ENCODE measurements at places on chromosomes 12 and 14.
A peak's percentile ranks its signal among the peaks of the same experiment; 100 is the strongest.

DNA sequence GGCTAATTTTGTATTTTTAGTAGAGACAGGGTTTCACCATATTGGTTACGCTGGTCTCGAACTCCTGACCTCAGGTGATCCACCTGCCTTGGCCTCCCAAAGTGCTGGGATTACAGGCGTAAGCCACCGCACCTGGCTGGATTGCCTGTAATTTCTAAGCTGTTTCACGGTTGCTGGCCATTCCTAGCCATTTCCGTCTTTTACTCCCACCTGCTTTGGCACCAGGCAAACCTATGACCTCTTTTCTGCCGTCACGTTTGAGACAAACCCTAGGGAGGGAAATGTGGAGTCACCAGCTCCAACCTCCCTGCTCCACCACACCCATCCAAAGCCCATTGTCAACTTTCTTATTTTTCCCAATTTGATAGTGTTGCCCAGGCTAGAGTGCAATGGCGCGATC, 1.2 kb downstream of the GPR132 start:
- DNase-seq, result no peak

- DNase-seq, result no peak
These were observed 43.0 kb downstream of the EEA1 start for GRCh38 chr12:92886131-92886530.

DNA sequence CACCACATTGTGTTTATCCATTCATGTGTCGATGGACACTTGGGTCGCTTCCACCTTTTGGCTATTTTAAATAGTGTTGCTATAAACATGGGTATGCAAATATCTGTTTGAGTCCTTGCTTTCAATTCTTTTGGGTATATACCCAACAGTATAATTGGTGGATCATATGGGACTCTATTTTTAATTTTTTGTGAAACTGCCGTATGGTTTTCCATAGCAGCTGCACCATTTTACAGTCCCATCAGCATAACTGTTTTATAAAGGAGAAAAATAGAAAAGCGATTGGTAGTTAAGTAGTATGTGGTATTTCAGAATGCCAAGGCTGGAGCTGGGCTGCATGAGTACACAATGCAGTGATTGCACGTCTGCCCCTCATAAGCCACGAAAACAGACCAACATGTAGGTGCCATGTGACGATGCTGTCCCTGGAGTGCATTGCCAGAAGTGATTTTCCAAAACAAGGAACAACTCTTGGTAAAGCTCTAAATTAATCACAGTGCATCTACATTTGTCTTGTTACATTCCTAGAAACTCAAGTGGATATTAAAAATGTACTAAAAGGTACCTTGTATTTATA, 83.5 kb downstream of the C12orf75 start:
- no peak for DNase-seq

DNA sequence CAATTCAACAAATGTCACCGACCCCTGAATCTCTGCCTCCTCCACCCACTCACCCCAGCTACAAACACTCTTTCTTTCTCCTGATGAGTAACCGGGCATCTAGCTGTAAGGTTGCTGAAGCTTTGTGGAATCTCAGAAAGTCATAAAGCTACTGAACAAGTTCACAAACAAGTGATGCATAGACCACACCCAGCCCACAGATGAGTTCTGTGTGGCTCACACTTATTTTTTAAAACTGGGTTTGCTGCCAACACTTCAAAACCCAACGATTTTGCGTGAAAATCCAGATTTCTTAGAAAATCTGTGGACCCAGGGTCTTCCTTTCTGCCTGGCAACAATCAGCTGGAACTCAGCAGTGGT, 96.1 kb downstream of the APAF1 start:
- peak; percentile 17 for DNase-seq

- no peak for DNase-seq
These were observed 33.2 kb upstream of the CD69 start for GRCh38 chr12:9793779-9794395.

DNA sequence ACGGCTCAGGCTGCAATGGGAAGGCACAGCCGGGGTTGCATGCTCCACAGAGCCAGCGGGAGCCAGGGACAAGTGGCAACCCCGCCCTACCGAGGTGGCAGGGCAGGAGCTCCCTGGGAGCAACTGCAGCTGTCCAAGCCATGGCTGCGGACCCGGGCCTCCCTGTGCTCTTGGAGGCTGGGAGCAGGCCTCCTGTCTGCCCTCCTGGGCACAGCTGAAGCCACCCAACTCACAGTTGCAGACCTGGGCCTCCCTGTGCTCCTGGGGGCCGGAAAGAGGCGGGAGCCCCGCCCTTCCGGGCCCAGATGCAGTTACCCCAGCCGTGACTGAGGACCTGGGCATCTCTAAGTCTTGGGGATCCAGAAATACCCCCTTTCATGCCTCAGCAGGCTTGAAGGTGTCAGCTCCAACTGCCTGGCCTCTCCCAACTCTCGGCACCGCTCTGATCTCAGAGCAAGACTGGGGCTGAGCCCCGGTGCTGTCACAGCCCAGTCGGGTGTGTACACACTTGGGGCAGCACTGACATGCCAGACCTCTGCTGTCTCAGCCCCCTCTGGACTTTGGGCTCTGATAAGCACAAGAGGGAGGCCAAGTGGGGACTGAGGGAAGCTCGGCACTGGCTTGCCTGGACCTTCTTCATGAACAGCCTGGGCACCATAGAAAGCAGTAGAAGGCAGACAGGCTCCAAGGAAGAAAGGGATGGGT, 7.5 kb upstream of the RASSF9 start:
- no peak for DNase-seq
